ENCODE measurements at places on chromosomes 6 and 20.

- no peak for ATAC-seq
These were observed 57.6 kb upstream of the IPCEF1 start for GRCh38 chr6:154414021-154414813.

- no peak for ATAC-seq
These were observed 96.9 kb downstream of the MBOAT1 start for GRCh38 chr6:20115246-20115980.

- no peak for ATAC-seq
These were observed at the start of gene RIPOR2 for GRCh38 chr6:24935366-24936152. RIPOR2 (minus strand) TSS chr6:24935960; CDS start chr6:24935898, 62 bp downstream.

DNA sequence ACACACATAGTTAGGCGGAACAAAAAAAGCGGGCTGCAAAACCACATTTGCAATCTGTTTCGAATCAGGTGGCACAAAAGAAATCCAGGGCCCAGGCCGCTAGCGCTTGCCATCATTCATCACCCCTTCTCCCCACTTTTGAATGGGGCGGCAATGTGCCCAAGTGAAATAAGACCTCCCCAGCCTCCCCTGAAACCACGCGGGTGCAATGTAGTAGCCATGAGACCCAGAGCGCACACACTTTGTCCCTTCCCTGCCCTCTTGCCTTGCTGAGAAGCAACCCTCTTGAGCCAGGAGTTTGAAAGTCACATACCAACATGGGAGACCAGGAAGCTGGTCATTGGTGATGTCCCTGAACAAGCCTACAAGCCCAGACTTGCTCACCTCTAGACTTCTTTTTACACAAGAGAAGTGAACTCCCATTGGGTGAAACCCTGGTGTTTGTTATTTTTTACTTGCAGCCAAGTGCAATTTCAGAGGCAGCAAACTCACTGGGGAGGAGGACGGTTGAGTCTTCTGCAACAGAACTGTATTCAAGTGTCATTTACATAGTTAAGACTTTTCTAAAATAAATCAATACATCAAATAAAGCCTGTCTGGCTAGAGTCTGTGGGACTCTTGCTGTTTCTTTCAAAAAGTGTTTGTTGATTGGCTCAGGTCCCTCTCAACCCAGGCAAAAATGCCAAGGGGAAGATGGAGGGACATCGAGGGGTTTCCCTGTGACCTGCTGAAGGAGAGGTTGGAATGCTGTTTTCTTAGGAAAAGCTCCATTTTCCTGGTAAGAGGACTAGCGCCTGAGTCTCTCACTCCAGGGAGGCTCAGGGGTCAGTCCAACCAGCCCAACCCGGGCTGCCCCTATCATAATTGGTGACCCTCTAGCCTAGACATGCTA, 138.1 kb upstream of the PTPN1 start:
- ATAC-seq: no peak

GRCh38 chr6:36204068-36204753, 7.7 kb downstream of the BRPF3 start:
- no peak for ATAC-seq

GRCh38 chr6:46893648-46894047, 28.1 kb downstream of the ADGRF5 start:
- ATAC-seq: no peak

DNA sequence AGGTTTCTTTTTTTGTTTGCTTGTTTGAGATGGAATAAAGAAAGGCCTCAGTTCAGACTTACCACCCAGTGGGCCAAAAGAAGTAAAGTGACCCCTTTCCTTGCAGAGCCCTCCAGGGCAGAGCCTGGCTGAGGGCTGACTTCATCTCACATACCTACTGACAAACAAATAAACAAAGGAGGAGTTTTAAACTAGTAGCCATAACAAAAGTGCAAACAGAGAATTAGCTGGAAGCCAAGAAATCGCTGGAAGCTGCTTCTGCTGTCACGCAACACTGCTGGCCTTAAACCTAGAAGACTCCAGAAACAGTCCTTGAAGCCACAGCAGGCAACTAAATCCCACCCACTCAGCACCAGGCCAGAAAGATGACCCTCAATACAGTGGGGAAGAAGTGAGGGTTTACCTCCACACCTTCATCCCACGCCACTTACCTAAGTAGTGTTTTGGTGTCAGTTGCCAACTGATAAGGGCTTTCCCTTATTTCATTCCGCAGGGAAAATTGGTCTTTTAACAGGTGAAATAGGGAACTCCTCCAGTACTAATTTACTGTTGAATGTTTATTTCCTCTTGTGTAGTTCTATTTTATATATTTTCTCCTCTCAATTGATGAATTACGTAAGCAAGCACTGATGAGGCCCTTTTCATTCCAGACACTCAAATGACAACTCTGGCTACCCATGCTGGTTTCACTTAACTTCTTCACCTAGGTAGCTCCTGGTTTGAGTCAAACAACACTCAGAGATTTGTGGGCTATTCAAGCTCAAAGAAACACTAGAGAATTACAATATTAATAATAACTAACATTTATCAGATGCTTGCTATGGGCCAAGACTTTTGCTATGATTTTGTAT, 46.2 kb downstream of the EDN1 start:
- ATAC-seq: no peak

DNA sequence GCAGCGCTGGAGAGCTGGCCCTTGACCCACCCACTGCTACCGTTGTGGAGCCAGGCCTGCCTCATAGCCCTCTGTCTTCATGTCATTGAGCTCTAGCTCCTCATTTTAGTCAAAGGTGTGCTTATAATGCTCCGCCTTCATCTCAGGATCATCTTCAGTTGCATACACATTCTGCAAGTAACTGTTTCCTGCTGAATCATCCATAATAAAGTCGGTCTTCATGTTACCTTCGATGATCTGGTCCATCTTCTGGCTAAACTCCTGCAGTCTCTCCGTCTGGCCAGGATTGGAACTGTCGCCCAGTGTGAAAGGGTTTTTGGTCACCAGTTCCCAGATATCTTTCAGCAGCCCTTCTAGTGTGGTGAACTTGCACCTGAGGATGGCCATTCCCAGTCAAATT, 62.6 kb upstream of the ARMC2 start:
- ATAC-seq: no peak

DNA sequence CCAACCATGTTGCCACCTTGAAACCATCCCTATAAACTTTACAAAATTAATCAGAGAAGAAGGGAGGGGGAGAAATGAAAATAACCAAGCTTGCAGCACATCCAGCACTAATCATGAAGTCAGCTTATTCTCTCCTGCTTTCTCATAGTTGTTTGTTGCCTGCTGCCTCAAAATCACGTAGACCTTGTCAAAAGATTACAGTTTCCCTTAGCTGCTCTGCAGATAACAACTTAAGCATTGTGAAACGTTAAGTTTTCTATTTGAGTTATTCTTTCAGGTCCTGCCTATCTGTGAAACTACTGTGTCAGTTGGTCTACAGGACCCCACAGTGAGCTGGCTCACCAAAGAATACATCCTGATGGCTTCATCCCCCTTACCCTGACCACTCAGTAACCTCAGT, 32.9 kb downstream of the SLC17A4 start:
- ATAC-seq: no peak

GRCh38 chr20:36573798-36574365, 485 bp downstream of the TGIF2 start:
- ATAC-seq: peak; percentile 7

GRCh38 chr6:4598384-4598995, 177.7 kb upstream of the CDYL start:
- ATAC-seq: no peak

- no peak for ATAC-seq
These were observed 8.8 kb upstream of the FAM8A1 start for GRCh38 chr6:17591287-17591686.

DNA sequence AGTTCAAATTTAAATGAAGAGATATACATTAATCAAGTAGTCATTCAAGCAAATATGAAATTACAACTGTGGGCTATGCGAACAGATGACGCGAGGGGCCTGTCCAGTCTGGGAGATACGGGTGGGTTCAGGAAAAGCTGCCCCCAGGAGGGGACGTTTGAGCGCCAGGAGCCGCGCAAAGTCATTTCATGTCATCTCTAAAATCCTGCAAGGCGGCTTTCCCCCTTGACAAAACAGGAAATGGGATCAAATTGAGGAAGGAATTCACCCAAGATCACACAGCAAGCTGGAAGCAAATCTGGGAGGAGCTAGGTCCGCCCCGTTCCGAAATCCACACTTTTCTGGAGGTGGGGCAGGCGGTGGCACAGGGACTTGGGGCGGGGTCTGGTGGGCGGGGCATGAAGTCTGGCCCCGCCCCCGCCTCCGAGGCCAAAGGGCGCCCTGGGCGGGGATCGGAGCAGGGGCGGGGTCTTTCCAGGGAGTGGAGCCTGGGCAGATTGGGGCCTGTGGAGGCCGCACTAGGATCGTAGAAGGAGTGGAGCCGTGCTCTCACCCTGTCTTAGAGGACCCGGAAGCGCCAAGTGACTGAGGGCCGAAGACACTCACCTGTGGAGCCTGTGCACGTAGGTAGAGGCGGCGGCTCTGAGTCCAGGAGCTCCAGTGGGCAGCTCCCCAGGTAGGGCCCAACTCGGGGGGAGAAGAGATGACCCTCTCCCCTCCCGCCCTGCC, at the start of gene LPIN3:
Gene LPIN3, plus strand, starts transcription at position 495 of the 729 bp plus-strand sequence. CDS start 4,983 bp downstream, outside the sequence.
- peak; percentile 50 for ATAC-seq

GRCh38 chr6:81455641-81456040, 296.8 kb downstream of the TENT5A start:
- no peak for ATAC-seq

DNA sequence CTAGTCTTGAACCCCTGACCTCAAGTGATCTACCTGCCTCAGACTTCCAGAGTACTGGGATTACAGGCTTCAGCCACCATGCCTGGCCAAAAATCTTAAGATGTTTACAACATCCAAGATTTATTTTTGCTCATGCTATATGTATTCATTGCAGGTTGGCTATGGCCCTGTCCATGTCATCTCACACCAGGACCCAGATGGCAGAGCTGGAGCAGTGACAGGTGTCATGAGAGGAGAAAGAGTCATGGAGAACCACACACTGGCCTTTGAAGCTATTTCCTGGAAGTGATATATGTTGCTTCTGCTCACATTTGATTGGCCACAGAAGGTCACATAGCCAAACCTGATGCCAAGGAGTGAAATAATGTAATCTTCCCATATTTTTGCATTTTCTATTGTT, 13.8 kb upstream of the DDR1 start:
- ATAC-seq: no peak

DNA sequence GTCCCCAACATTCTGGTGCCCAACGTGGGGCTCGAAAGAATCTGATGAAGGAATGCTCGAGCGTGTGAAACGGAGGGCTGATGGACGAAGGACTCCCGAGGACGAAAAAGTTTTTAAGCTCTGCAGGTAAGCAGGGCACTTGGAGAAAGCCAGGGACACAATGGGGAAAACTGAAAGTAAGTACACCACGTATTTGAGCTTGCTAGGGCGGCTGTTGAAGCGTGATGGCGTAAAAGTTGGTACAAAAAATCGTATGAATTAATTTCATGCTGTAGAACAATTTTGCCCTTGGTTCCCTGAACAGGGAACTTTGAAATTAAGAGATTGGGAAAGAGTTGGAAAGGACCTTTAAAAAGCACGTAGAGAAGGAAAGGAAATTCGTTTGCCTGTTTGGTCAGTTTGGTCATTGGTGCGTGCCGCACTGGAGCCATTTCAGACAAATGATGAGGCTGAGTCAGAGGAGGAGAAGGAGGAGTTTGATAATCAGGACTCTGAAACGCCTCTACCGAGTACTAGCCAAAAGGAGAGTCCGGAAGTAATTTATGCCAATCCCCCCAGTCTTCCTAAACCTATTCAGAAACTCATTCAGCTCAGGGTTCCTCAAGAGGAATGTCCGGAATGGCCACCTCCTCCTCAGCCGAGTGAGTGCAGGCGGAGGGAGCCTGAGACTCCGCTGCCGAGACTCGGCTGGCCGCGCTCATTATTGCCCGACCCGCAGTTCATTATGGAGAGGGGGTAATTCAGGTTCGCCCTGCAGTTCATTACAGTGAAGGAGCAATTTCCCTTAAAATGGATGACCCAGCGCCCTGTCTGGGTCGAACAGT, 59.2 kb upstream of the PRSS16 start:
- ATAC-seq: peak; percentile 95

DNA sequence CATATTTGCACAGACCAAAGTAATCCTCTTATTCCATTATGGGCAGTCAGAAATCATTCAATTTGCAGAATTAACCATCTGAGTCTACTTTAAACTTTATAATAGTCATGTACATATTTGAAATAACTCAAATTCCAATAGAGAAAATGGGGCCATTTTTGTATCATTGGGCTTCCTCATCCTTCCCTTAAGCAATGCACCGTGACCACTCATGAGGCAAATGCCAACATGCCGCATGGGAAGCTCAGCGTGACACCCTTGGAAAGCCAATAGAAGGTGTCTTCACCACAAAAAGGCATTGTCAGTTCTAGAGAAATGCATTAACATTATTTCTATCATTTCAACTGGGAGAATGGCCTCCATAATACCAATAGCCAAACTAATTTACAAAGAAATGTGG, 38.5 kb downstream of the SIM1 start:
- no peak for ATAC-seq

GRCh38 chr6:168044521-168045130, 34.4 kb downstream of the FRMD1 start:
- ATAC-seq: no peak

GRCh38 chr6:54578261-54578660, 268.3 kb upstream of the FAM83B start:
- no peak for ATAC-seq

DNA sequence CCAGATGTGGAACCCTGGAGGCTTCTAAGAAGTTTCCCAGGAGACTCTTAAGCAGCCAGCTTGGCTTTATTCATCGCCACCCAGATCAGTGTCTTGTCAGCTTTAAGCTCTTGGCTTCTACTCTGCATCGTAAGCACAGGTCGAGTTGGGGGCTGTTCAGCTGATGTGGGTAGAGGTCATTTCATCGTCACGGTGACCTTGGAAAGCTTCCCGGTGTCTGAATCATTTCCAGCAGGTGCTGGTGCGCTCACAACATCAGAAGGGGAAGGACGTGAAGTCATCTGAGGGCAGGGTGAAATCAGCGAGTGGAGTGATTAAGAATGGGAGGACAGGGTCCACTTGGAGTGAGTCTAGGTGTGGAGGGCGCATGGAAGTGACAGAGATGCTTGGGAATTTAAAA, 112.6 kb downstream of the SASH1 start:
- no peak for ATAC-seq

- ATAC-seq: peak; percentile 40
These were observed 1.9 kb downstream of the EDN1 start for GRCh38 chr6:12291839-12292604.

DNA sequence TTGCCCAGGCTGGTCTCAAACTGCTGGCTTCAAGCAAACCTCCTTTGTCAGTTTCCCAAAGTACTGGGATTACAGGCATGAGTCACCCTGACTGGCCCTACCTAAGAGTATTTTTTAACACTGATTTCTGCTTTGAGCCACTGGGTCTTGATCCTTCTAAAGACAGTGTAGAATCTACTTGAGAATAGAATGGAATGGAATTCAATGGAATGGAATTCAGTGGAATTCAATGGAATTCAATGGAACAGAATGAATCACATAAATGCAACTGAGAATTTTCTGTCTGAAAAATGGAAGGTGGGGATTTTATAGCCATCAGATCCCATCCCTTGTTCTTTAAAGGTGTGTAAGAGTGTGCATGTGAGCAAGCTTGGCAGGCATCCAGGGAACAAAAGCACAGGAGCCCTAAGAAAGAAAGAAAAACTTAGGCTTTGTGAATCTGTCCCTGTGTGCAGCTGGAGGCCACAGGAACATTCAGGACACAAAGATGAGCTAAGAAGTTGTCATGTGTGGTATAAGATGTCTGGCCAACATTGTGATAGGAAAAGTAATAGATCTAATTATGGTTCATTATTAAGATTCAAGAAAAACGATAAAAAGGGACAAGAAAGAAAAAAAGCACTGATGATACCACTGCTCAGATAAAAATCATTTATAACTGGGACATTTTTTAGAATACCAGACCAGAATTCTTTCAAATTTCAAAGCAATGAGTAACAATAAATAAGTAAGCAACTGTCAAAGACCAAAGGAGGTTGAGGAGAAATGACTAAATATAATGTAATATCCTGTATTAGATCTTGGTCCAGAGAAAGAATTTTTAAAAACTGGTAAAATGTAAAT, 681.0 kb upstream of the GJE1 start:
- peak; percentile 93 for ATAC-seq

Data from SK-N-SH treated with all-trans-retinoic acid at 6 μM for 48 hours (cell line).